AG08395 (cell line): ENCODE measurements at places on chromosomes 7 and 10.

- DNase-seq, result no peak
Observed at GRCh38 chr10:3136336-3136735, 36.2 kb downstream of the PITRM1 start.

DNA sequence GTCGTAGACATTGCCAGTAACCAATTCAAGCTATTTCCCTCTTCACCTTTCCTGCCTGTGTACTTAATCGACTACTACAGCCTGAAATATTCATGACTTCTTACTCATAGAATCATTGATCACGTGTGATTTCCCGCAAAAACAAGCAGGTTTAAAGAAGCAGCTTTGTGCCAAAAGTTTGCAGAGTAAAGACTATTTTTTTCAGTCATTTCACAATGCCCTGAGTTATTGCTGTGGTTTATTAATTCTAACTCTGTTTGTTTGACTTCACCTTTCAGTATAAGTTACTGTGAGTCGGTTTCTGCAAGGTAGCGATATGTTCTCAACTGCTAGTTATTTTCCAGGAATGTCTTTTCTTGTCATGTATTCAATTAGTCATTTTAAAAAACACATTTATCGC, 995.3 kb downstream of the SORCS1 start:
- DNase-seq, result no peak

DNA sequence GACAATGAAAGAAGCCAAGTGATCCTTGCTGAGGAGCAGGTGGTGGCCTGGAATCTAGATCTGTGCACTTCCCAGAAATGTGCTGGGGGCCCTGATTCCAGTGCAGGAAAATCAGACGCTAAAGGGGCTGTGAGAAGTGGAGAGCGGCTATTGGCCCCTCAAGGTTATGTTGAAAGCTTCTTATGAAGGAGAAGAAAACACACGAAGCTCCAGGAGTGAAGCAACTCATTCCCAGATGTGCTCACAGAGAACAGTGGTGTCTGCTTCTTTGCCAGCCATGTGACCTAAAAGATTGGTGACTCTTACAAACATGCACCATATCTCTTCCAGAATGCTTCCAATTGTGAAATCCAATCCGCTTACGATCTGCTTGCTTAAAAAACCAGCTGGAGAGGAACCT, 679.3 kb upstream of the IGFBP3 start:
- DNase-seq, result peak; percentile 67

DNA sequence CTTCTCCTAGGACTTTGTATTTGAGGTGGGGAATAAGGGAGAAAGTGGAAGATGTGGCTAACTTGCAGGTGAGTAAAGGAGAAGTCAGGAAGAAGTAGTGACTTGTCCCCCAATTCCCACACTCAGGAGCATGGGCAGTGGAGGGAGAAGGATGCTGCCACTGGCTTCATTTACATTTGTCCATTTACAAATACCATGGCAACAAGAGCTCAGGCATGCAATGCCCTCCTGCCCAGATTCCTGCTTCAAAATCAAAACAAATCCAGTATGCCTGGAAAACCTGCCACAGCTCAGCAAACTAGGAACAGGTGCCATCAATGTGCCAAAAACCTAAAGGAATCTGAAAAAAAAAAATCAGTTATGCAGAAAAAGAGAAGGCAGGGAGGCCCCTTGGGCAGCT, 139.9 kb downstream of the KCNMA1 start:
- no peak for DNase-seq

DNA sequence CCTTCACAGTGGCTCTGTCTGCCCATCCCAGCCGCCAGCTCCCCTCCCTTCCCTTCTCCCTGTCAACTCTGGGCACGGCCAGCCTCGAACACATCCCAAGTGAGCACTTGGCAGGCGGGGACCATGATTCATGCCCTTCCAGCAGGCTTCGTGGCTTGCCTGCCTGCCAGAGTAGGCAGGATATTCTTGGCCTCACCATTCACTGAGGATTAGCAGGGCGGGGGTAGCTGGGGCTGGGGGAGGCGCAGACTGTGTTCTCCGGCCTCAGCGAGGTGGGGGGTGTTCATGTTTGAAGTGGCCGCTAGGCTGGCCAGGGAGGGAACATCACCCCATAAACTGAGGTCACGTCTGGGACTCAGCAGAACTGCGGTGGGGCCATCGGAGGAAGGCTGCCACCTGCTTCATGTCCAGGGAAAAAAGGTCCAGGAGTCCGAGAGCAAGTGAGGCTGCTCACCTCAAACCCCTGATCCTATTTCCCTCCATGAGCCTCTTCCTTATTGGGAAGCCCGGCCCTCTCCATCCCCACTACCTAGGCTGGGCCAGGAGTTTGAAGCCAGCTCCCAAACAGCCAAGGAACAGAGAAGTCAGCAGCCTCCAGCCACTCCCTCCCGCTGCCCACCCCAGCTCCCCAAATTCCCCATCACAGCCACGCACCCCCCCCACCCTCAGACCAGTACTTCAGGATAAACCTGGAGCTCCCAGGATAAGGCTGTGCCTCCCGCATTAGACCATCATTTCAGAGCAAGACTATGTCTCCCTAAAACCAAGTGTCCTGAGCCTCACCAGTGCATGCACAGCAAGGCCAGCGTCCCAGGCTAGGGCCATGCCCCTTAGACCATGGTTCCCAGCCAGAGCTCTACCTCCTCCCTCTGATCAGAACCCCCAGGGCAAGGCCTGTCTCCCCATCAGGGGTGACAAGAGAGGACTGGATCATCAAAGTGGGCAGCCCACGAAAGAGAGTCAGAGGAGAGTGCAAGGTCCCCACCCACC, 42.8 kb upstream of the RABGEF1 start:
- DNase-seq, result peak; percentile 79

DNA sequence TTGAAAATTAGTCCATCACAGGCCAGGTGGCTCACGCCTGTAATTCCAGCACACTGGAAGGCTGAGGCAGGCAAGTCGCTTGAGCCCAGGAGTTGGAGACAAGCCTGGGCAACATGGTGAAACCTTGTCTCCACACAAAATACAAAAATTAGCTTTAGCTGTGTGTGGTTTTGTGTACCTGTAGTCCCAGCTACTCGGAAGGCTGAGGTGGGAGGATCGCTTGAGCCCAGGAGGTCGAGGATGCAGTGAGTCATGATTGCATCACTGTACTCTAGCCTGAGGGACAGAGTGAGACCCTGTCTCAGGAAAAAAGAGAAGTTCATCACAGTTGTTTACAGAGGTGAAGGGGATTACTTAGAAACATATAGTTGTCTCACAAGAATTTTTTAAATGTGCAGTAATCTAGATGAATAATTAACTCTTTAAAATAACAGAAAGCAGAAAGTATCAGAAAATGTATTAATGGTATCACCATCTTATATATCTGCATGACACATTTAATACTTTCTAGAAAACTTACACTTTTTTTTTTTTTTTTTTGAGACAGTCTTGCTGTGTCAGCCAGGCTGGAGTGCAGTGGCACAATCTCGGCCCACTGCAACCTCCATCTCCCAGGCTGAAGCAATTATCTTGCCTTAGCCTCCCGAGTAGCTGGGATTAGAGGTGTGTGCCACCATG, 8.9 kb downstream of the LCOR start:
- no peak for DNase-seq

DNA sequence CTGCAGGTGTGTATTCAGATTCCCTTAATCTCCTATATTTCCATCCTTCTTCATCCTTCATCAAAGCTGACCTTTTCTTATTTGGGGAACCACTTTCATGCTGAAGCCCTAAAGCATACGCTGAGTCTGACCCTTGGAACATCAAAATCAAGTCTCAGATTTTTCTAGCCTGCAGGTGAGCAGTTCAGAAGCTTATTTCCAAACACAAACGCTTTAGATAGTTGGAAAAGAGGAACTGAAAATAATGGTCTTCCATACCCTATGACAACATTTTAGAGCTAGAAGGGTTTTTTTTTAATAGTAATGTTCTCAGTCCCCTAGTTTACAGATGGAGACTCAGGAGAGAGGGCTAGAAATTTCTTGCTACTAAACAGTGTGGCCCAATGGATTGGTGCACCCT, 1.6 kb upstream of the AGK start:
- DNase-seq, result no peak

- DNase-seq, result peak; percentile 12
Observed at GRCh38 chr7:28207486-28208158, 27.0 kb upstream of the JAZF1 start.

DNA sequence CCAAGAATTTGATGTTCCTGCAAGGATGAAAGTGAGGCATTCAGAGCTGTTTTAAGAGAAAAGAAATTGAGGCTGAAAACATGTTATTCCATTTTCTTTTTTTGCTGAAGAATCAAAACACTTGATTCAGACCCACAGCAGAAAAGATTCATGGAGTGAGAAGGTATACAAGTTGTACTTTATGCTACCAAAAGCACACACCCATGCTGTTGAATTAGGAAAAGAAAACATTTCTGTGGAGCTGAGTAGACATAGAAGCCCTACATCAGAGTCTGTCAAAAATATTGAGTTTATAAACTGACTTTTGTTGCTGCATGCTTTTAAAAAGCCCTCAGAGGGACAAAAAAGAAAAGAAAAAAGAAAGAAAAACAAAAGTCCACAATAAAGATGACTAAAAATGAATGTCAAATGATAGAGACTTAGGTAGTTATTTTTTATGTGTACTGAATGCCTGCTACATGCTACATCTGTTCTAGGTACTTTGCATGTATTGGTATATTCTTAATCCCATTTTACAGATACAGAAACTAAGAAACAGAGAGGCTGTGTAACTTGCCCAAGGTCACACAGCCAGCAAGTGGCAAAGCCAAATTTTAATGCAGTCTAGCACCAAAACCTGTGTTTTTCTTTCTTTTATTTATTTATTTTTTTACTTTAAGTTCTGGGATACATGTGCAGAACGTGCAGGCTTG, 71.7 kb upstream of the PALS2 start:
- DNase-seq, result no peak

GRCh38 chr10:101630633-101630920, 42.5 kb downstream of the DPCD start:
- DNase-seq, result no peak
